ENCODE measurements at places on chromosomes 1 and 21.

DNA sequence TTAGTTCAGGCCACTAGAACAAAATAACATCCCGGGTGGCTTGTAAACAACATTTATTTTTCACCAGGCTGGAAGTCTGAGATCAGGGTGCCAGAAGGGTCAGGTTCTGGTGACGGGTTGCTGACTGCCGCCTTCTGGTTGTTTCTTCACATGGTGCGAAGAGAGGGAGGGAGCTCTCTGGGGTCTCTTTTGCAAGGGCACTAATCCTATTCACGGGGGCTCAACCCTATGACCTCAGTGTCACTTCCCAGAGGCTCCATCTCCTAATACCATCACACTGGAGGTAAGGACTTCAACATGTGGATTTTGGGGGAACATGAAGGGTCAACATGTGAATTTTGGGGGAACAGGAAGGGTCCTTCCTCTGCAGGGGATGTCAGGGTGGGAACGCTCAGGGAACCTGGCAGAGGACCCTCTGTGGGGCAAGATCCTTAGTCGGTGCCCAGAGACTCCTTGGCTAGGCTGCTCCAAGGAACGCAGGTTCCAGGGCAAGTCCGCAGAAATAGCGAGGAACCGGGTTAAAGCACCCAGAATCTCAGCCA, 8.7 kb upstream of the C2CD2 start:
- DNase-seq = no peak

DNA sequence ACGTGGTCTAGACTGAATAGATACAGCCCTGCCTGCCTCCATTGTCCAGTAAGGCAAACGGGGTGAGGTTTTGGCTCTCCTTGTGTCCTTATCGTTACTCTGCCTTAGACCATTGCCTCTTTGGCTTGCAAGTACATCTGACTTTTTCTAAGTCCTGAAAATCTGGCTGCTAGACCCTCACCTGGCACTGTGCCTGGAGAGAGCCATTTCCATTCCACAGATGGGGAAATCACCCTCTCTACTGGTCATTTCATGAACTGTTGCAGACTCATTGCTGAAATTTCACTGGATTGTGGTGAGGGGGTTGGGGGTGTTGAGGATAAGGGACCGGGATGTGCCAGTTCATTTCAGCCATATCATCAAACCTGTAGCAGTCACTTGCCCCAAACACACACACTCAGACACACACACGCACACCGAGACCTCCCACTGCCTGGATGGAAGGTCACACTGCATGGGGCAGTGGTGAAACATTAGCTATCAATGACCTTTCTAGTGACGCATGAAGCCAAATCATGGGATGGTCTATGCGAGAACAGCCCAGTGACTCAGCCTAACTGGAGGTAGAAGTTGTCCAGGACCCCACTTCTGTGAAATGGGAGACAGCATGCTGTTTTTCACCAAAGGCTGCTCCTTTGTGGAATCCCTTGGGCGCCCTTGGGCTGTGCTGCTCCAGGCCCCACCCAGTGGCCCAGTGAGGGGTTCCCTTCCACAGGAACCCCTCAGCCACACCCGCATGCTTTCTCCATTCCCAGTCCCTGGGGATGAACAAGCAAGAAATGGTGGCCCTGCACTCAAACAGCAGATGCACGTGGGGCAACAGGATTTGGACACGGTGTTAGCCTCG, 34.9 kb upstream of the VASH2 start:
- peak; percentile 45 for DNase-seq

DNA sequence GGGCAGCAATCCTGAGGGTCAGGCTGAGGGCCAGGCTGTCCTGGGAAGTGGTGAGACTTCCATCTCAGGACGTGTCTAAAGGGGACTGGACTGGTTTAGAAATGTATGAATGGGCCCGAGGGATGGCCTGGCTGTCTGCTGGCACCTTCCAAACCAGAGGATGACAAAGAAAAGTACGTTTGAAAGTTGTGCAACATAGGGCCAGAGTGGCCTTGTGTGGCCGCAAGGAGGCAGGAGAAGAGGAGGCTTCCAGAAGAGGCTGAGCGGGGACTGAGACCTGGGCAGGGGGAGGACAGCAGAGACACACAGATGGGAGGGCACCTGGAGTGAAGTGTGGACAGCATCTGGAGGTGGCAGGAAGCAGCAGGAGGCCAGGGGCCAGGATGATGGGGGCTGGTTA, 2.6 kb upstream of the SYTL1 start:
- DNase-seq = no peak

GRCh38 chr1:206470692-206471414, 577 bp downstream of the IKBKE start:
- DNase-seq = no peak

- no peak for DNase-seq
These were observed 15.3 kb downstream of the GABPA start for GRCh38 chr21:25750085-25750484.

GRCh38 chr1:211330282-211330936, 3.8 kb downstream of the TRAF5 start:
- DNase-seq = no peak

DNA sequence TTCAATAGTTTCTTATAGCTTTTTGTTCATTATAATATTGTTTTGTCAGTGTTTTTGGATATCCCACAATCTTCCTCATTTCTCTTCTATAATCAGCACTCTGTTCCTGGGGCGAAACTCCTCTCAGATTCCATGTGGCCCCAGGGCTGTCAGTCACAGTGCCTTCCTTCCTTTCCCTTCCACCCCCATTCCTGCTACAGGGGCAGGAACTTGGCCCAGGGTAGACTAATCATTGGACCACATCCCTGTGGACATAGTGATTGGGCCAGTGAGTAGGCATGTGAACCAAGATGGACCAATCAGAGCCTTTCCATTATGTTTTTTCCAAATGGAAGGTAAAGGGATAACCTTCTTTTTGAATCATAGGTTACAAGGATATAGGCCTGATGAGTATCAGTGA, 78.3 kb downstream of the PGM1 start:
- no peak for DNase-seq

DNA sequence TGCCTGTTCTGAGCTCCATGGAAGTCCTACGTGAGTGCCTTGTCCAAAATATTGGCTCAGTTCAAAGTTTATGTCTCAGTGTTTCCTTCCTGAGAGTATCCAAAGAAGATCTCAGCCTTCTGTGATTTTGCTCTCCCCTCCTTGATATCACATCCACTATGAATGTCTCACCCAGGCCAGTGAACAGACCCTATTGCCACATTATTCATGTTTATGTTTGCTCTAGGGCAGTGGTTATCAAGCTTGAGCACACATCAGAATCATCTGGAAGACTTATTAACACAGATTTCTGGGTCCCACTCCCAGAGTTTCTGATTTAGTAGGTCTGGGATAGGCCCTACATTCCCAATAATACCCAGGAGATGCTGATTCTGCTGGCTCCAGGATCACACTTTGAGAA, 145.0 kb upstream of the FGGY start:
- no peak for DNase-seq

- peak; percentile 12 for DNase-seq
These were observed 1211.0 kb upstream of the ADGRL4 start for GRCh38 chr1:80217377-80217986.

GRCh38 chr1:77514921-77515776, 167.3 kb downstream of the ZZZ3 start:
- no peak for DNase-seq

DNA sequence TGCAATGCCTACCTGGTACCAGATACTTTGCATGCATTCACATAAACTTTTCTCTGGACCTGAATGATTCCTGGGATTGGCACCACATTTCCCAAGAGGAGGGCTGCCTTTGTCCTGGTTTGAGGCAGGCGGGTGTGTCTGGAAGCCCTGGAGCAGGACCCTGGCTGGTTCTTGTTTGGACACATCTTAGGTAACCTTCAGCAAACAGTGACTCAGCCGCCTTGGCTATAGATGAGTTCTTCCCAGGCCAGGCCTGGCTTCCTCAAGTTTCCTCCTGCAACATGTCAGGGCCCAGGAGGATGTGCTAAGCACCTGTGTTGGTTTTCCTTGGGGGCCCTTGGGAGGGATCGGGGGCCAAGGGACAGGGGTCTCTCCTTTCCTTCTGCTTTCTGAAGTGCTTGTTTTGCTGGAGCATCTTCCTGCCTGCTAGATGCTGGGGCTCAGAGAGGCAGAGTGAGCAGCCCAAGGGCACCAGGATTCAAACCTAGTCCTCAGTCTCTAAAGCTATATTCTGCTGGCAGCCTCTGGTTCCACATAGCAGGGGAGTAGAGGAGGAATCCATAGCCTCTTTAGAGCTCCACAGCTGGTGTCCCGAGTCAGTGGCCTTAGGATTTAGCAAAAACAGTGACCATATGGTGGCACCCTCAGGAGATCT, 38.2 kb downstream of the PAX7 start:
- DNase-seq = no peak

DNA sequence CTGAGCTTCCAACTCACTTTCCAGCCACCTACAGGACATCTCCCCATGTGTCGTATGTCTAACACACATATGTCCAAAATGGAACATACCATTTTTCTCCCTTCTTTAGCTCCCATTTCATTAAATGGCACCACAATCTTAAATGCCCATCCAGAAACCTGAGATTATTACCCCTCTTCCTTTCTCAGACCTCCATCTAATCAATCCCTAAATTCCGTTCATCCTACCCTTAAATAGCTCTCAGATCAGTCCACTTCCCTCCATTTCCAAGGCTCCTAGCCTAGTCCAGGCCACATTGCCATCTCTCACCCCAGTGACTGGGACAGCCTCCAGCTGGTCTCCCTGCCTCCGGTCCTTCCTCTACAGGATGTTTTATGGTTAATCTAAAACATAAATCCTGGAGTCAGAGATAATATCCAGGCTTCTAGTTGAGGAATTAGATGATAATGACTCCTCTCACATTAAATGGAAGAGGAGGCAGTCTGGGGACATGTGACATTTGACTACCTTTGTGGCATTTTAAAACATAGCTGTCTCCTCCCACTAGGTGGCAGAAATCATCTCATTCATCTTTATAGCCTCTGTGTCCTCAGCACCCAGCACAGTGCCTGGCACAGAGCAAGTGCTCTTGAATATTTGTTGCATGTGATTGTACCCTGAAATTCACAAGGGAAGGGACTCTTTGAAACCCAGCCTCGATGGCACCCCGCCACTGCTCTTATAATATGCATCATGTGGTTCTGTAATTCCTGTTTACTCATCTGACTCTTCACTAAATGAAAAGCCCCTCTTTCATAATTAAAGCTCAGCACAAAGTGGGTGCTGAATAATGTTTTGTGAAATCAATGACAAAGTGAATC, 102.3 kb downstream of the TMEM53 start:
- DNase-seq = peak; percentile 25

GRCh38 chr1:101325144-101325543, 88.3 kb downstream of the S1PR1 start:
- peak; percentile 19 for DNase-seq

DNA sequence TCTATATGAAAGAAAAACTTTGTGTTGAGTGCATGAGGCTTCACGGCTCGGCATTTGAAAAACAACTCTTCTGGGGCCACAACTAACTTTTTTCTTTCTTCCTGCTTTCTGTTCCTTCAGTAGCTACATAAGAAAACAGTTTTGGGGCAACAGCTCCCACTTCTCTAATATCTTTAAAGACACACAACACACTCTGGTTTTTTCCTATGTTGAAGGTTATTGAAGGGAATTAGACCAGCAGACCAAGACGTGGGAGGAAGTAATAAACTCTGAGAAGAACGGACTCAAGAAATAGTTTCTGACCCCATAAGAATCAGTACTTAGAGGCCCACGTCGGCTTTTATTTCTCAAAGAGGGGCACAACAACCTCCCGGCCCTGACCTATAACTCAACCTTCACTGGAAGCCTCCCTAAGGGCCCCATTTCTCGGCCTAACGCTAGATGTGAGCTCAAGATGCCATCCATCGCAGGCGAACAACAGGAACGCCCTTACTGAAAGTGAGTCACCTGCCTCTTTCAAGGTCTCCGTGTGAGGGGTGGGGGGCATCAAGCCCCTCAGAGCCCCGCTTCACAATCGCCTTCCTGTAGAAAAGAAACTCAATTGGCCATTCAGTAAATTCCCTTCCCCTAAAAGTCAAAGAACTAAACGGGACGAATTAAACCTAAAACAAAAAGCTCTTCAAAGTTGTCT, 844 bp downstream of the ZMYM6 start:
- DNase-seq = peak; percentile 16

DNA sequence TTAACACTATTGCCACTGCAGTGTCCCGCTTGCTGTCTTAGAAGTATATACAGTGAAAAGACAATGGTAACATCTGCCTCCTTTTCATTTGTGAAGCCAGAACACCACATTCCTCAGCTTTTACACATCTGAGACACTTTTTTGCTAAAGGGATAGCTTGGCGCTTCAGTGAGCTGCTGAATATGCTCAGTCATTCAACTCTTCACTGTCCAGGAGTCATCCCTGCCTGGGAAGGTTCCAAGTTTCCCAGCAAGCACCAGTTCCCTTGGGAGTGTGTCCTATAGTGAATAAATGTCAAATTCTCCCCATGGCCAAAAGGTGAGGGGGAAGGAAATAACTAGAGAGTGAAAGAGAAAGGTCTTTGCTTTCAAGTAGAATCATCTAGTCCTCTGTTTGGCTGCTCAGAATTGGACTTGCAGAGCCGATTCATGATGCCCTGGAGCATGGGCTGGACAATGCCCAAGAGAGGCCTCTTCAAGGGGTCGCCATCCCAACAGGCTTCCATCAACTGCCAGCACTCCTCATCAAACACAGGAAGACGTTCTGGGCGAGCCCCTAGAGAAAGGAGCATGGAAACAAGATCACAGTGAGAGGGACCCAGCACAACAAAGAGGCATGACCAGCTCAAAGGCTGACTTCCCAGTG, 25.5 kb upstream of the RBBP5 start:
- no peak for DNase-seq

GRCh38 chr21:33767236-33767635, 124.9 kb downstream of the ITSN1 start:
- no peak for DNase-seq

- DNase-seq = no peak
These were observed 18.8 kb downstream of the SLX9 start for GRCh38 chr21:44958471-44959191.

DNA sequence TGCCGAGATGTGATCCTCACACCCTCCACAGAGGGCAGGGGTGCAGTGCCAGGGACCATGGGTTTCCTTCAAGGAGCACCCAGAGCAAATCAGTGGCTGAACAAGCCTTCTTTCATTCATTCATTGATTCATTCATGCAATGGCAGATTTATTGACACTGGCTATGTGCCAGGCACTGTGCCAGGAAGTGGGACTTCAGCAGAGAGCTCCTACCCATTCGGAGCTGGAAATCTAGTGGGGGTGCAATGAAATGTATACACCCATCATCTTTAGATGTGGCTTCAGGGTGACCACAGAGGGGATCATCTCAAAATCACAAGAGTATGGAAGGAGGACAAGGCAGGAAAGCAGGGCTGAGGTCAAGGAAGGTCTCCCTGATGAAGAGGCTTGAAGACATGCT, 18.9 kb downstream of the SLC6A9 start:
- DNase-seq = peak; percentile 47

DNA sequence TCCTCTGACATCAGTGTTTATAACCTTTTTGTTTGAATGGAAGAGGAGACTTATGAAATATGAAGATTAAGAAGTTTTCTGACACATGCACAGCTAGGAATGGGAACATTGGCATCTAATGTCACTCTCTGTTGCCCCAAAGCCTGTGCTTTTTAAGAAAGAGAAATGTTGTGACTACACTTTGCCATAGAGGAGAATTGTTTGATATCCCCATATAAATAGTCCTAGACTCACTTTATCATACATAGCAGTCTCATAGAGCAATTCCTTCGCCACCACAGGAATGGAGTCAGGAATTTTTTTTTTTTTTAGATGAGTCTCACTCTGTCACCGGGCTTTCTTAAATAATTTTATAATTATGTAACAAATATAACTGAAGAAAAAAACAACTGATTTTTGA, 1.5 kb downstream of the KRTAP21-3 start:
- no peak for DNase-seq

- DNase-seq = no peak
These were observed 358.7 kb downstream of the BARHL2 start for GRCh38 chr1:90358448-90358847.
